ENCODE measurements at places on chromosomes 13 and 19.

- peak overlapping the region; percentile 8 for H3K27ac ChIP-seq
- H3K36me3 ChIP-seq = no peaks in the 10 kb centered on the region
- no peak overlapping the region for H3K4me3 ChIP-seq
- H3K4me1 ChIP-seq = peaks cover 13% of the 10 kb centered on the region
These were observed 102.3 kb upstream of the POSTN start for GRCh38 chr13:37700887-37701286.

DNA sequence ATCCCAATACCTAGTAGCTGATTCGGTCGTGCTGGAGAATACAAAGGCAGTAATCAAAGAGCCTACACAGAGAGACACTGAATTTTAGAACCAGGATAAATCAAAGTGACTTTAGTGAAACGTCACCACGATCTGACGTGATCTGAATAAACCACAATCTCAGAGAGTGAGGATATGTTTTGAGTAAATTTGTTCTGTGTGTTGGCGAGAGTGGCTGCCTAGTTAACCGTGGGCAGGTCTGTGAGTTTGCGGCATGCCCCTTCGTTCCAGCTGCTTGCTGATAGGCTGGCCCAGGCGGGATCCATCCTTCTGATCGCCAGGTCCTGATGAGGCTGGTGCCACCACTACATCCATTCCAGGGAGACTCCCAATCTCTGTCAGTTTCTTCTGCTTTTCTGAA is 40.4 kb downstream of the LRCH1 start:
- H3K4me1 ChIP-seq = peaks cover 45% of the 10 kb centered on the region
- no peak for DNase-seq
- H3K27me3 ChIP-seq = no peaks in the 10 kb centered on the region
- no peak overlapping the region for H3K27ac ChIP-seq

- H3K36me3 ChIP-seq = no peaks in the 10 kb centered on the region
- DNase-seq = no peak
- no peaks in the 10 kb centered on the region for H3K4me1 ChIP-seq
These were observed 9.8 kb upstream of the ZNF544 start for GRCh38 chr19:58218899-58219298.

DNA sequence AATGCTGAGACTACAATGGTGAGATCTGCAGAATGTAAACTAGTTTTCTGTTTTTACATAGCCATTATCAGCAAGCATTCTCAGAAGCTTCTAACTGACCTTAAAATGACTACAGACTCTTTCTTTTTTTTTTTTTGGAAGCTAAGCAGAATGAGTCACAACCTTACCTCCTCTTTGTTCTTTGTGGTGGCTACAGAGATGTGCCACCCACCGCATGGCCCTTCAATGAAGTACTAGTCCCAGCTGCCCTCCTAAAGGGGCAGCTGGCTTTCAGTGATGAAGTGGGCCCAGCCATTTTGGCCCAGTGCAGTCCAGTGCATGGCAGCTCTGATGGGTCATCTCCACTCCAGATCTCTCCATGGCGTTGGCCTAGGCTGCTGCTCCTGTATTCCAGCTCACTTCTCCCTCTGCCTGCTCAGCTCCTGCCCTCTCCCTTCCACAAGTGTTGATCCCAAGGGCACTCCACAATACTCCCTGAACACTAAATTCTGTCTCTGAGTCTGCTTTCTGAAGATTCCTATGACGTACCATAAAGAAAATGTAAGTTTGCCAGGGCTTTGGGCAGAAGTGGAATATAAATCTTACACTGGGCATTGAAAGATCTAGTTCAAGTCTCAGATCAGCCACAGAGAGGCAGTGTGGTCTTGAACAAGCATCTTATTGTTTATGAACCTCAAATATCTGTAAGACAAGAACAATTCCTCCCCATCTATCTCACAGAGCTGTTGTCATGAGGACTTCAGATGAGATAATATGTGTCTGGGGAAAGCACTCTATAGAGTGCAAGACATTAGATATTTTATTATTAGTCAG is 85.6 kb downstream of the RXFP2 start:
- no peaks in the 10 kb centered on the region for H3K4me1 ChIP-seq
- no peak overlapping the region for H3K4me3 ChIP-seq
- DNase-seq = no peak
- no peaks in the 10 kb centered on the region for H3K27me3 ChIP-seq
- no peak overlapping the region for H3K27ac ChIP-seq

DNA sequence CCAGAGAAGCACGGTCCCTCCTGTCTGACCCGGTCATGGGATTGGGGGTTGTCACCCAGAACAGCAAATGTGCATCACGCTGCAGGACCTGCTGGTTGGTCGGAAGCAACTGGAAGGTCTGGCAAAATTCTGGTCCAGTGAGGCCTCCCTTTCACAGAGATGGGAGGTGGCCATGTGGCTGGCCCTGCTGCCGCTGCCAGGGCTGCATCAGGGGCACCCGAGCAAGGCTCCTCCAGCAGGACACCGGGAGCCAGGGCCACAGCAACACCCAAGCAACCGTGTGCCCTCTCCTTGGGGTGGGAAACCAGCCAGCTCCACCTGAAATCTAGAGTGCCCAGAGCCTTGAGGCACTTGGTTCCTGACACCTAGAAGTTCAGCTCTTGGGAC is 11.5 kb upstream of the GAS6 start:
- no peak overlapping the region for H3K27ac ChIP-seq
- DNase-seq = no peak
- H3K4me3 ChIP-seq = no peak overlapping the region
- no peaks in the 10 kb centered on the region for H3K36me3 ChIP-seq
- H3K27me3 ChIP-seq = no peaks in the 10 kb centered on the region
